ENCODE measurements at places on chromosomes 1 and 21.

DNA sequence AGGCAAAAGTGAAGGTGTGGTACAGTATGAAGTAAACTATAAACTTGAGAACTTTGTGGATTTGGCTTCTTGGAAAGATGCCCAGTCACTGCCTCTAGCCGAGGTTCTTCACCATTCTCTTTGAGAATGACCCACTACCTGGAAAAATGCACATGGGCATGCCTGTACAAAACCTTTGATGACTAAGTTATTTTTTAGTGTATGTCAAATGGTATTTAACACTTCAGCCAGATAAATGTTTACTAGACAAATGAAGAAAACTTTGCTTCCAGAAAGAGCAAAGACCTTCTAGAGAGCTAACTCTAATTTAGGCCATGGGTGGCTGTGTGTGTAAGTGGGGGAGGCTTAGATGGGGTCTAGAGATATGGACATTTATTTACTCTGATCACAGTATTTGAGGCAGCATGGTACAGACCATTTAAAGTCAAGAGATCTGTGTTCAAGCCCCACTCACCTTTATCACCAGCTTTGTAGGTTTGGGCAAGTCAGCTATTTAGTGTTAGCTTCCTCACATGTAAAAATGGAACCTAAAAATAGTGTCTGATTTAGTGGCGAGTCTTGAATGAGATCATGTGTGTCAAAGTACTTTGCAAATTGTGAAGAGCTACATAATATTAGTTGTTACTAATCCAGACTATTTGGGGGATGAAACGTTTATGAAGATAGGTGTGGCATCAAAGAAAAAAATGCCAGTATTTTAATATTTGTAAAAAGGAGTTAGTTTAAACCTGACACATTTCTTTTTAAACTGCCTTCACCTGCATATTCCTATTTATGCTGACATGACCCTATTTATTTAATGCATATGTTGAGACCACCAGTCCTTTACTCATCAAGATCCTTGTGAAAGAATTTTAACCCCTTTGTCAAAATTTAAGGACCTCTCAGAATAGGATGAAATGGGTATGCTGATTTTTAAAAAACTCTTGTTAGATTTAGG is 20.2 kb downstream of the NFYC start:
- DNase-seq, result no peak

DNA sequence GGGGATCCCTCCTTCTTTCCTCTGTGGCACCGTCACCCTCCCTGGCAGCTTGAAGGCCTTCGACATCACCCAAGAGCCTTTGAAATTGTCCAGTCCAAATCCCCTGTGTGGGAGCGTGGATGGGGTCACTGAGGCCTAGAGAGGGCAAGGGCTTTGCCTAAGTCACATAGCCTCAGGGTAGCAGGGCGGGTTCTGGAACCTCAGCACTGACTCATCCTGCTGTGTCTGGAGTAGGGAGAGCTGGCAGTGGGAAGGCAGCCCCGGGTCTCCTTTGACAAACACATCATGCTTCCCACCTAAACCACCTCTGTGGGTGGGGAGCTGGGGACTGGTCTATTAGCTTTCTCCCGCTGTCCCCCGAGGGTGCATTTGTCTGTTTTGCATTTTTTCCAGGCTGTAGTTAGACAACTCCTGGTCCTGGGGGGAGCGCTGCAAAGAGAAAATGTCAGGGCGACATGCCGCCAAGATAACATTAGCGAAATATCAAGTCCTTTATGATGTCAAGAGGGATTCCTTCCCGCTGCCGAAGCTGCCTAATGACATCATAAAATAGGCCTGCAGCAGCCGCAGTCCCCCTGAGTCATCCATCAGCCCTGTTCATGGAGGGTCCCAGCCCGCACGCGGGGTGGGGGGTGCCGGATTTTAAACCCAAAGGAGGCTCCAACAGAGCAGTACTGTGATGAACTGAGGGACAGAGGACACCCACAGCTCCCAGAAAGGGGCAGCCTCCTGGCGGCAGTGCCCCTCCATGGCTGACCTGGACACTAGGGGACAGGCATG is 77.0 kb upstream of the POU3F1 start:
- no peak for DNase-seq

GRCh38 chr1:179230251-179230650 is 774 bp upstream of the ABL2 start:
- no peak for DNase-seq

DNA sequence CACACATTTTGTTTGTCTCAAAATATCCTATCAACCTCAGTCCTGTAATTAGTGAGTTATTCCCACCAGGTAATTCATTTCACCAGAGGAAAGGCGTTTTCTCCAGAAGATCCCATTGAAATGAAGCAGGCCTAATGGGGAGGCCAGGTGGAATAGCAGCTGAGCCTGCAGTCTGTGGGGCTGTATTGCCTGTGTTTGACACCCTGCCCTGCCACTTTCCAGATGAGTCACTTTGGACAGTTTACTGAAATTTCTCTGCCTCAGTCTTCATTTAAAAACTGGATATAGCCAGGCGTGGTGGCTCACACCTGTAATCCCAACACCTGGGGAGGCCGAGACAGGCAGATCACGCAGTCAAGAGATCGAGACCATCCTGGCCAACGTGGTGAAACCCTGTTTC is 78.1 kb upstream of the PPP2R5A start:
- DNase-seq, result no peak

DNA sequence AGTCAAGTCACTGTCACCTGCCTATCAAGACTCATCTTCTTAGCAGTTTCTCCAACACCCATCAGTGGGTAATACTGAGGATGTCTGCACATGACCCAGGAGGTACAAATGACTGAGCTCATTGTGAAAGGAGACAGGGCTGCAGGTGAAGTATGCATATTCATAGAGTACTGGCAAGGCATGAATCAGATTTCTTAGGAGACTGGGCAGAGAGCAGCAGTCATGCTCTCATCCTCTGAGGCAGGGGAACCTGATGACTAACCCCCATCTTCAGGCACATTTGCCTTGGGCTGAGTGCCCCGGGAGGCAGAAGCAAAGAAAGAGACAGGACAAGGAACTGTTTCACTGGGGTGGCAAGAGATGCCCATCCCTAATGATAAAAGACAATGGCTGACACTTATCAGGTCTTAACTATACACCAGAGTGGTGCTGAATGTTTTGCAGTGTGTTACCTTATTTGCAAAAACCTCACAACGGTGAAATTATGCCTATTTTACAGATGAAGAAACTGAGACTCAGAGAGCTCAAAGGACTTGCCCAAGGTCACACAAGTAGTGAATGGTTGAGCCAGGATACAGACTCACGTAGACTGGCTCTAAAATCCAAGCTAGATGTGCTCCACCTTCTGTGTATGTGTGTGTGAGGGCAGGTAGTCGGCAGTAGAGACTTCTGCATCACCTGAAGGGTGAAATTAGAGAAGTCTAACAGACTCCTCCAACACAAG is 9.2 kb upstream of the GRHL3 start:
- DNase-seq, result no peak

DNA sequence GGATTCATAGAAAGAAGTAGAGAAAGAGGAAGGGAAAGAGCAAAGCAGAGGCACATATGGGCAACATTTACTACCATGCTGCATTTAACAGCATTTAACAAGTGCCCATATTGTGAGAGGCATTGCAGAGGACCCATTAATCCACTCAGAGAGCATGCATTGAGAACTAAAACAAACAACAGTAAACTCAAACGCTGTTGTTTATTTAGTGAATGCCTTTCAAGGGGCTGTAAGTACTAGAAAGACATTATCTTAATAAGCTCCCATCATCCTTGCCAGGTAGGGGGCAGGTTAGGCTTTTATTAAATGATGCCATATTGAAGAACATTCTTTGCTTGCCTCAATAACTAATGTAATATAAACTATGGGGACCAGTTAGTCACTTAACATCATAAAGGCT is 254.3 kb upstream of the DAB1 start:
- DNase-seq, result no peak

DNA sequence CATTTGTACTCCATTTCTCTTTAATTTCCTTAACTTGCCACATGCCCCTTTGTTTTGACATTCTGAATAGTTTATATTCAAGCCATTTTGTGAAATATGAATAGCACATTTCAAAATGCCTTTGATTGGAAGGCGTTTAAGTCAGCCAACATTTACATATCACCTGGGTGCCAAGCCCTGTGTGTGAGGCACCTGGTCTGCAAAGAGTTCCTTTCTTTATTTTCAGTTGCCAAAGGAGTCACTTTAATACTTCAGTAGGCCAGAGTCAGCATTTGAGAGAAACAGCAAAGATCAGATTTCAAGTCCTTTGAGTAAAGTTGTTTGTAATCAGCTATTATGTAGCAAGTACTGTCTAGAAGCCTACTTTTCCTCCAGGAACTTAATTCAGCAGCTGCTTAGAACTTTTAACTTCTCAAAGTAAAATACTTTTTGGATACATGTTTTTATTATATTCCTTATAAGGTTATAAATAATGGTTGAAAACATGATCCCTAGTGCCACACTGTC is 70.8 kb downstream of the DTL start:
- DNase-seq, result no peak

DNA sequence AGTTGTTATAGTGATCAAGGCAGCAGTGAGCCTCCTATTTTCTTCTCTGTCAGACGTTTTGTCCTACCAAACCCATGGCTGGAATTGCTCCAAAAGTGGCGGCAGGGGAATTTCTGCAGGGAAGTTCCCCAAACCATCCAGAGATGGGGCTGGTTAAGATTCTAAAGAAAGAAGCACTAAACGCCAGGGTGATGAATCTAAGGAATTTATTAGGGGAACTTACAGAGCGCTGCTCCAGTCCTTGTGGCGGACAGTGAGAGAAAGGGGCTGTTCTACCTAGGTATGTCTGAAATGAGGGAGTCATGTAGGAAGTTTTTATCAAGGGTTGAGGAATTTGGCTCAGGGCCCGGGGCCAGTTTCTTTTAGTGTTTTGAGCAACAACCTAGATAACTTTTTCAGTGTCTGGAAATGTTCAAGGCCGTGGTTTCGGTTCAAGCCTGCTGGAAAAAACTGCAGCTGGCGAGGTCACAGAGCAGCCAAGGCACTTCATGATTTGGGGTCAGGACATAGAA is 222.4 kb upstream of the B3GALT2 start:
- peak; percentile 63 for DNase-seq

- no peak for DNase-seq
Measured at GRCh38 chr1:27690183-27690582, 18.2 kb upstream of the IFI6 start.

DNA sequence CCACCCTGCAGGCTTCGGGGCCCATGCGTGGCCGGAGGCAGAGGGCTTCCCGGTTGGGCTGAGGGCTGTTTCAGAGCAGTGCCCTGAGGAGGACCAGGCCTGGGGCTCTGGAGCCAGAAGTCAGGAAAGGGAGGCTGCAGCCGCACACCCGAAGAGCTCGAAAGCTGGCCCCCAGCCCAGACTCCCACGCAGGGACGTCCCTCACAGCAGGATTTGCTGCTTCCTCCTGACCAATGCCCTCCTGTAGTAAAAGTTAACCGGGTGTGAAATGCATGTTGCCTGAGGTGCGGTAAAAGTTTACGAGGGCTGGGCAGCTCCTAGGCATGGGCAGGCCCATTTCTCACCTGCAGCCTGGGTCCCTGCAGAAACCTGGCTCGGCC is 101.5 kb upstream of the ARHGEF16 start:
- no peak for DNase-seq

DNA sequence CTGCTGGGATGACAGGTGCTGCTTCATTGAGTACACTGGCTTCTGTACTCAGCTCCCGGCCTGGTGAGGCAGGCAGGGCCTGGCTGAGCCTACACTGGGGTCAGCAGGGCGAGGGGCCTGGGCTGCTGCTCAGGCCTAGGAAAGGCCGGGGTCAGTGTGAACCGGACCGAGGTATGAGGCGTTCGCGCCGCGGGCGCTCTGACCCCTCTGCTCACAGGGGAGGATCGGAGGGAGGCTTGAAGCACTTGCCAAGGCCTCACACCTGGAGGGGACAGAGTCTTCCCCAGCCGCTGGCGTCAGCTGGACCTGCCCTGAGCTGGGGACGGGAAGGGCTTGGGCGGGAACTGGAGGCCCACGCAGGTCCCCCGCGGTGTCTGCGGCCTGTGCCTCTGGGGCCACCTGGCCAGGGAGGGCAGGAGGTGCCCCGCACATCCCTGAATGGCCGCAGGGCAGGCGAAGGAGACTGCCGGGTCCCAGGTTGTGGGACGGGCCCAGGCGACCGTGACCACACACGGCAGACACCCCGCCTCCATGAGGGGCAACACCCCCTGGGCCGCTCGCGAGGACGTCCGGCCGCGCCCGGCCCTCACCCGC is 466 bp downstream of the PEX10 start:
- no peak for DNase-seq

DNA sequence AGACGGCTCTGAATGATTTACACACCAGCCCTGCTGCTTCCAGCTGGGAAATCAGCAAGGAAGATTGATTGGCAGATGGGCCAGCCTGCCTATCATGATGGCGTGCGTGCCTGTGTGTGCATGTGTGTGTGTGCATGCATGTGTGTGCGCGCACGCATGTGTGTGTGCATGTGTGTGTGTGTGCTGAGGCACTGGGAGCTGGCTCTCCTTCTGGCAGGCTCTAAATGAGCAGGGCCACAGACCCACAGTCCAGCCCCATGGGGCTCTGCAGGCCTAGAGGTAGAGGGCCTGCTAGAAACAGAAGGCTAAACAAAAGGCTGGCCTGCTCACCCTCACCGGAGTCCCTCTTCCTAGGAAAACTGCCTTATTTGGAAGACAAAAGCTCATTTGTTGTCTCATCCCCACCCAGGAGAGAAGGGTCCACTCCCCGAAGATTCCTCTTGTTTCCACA is 6.0 kb downstream of the KLHDC8A start:
- DNase-seq, result no peak

DNA sequence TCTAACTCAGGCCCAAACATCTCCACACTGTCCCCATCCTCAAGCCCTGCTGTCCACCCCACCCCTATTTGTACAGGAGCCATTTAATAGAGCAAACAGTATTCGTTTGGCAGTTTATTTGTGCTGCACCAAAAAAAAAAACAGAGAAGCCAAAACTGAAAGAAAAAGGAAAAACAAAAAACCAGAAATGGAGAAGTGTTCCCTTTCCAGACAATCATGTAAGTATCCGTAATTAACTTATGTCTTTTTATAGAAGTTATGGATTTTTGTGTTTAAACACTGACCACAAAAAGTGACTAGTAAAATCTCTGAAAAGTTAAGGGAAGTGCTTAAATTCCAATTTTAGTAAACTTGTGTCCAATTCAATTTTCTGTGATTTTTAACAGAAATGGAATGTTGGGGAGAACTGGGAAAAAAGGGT is 40.4 kb upstream of the ZBTB18 start:
- no peak for DNase-seq

- no peak for DNase-seq
Measured at GRCh38 chr1:239956263-239956662, 135.4 kb upstream of the FMN2 start.

- no peak for DNase-seq
Measured at GRCh38 chr1:36591278-36591677, 108.6 kb upstream of the CSF3R start.

GRCh38 chr1:66012106-66012784 is 219.6 kb downstream of the PDE4B start:
- DNase-seq, result no peak

All from amniotic stem cell (primary cell).